OCI-LY7 (cell line): ENCODE measurements at places on chromosomes 2 and 18. TPM values are rescaled to one million over a fixed set of nuclear protein-coding genes. Genes with fewer than 3 reads are reported as not detected.

DNA sequence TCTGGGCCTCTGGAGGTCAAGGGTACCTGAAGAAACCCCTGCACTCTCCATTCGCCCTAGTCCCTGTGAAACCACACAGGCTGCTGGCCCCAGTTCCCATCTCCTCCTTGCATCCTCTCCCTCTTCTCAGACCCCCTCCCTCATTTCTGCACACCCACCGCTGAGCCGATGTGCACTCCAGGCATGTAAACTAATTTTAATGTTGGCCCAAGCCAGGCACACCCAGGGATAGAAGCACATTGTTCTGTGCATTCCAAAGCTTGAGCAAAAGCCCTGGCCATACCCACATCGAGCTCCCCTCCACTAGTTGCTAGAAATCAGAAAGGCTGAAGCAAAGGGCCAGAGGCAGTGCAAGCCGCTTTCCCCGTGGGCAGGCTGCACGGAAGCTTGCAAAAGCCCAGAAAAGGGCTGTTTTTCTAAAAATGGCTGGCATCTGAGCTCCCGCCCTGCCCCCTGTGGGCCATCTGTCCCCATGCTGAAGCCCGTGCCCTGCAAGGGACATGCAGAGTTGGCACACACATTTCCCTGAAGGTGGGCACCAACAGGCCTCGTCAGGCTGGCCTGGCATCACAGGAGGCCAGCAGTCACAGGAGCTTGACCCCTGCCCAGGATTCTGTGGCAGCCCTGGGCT, 181.6 kb downstream of the SMAD7 start:
- no peak for DNase-seq

- DNase-seq: no peak
These were observed 6.7 kb upstream of the SCYGR1 start for GRCh38 chr2:227394401-227394800.

- no peak for DNase-seq
These were observed 58.5 kb downstream of the E2F6 start for GRCh38 chr2:11407413-11407812.

DNA sequence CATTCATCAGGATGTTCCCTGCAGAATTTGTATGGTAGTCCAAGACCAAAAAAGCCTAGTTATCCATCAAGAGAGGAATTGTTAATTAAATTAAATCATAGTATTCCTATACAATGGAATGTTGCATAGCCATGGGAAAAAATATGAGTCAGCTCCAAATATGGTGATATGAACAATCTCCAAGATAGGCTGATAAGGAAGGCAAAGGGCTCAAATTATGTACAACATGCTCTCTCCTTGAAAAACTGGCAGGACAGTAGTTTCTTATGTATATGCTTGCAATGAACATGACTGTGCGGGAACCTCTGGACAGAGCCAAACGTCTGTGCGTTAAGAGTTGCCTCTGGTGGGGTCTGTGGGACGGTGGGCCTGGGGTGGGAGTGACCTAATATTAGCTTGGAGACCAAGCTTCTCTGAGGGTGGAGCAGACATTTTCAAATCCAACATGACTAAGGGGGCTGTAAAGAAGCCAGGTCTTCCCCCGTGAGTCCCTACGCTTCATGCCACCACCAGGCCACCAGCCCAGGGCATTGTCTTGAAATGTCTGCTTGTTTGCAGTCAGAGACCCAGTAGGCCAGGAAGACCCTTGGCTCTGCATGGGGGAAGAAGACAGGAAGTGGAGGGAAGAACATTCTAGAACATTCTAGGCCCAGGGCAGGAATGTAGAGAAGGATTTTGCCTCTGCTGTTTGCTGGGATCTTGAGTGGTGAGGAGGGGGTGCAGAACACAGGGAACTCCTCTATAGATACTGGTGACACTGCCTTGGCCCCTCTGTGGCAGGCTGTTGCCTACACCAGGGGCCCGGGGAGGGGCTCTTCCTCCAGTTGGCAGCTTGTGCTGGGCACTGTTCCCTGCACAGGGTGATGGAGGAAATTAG, 244.0 kb upstream of the HS6ST1 start:
- DNase-seq: no peak

DNA sequence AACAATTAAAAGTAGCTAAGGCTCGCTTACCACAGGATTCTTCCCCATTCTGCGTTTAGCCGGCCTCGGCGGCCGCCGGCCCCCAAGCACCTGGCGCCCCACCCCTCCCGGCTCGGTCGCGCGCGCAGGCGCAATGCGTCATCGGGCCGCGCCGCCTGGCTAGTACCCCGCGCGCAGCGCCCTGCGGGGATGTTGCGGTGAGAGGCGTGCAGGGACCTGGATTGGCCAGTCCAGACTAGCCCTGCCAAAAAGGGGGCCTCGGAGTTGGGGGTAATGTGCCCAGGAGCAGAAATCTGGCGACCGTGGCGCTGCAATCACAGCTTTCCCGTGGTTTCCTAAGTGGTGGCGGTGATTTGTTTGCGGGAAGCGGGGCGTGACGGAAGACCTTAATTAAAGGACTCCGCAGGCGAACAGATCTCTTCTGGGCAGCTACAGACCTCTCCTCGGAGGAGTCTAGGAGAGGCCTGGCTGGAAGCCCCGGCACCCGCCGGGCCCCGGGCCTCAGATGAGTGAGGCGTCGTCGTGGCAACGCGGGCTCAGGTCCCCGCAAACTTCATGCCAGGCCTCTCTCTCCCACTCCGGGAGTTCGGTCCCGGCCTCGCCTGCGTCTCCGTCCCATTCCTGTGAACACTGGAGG, 606 bp downstream of the TMEM237 start:
- peak; percentile 88 for DNase-seq

DNA sequence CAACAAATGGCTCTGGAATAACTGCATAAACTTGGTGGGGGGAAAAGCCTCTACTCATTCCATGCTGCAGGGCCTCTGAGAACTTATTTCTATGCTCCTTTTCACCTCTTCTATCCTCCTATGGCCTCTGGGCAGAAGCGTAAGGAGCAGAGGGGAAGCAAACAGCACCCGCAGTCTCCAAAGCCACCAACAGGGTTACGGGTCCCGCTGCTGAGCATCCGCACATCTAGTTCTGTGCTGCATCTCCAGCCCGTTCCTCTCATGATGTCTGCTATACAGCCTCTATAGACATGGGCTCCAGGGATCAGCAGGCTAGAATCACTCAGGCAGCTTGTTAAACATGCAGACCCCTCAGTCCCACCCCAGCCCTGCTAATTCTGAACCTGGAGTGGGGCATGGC, 25.9 kb downstream of the PSTPIP2 start:
- no peak for DNase-seq

DNA sequence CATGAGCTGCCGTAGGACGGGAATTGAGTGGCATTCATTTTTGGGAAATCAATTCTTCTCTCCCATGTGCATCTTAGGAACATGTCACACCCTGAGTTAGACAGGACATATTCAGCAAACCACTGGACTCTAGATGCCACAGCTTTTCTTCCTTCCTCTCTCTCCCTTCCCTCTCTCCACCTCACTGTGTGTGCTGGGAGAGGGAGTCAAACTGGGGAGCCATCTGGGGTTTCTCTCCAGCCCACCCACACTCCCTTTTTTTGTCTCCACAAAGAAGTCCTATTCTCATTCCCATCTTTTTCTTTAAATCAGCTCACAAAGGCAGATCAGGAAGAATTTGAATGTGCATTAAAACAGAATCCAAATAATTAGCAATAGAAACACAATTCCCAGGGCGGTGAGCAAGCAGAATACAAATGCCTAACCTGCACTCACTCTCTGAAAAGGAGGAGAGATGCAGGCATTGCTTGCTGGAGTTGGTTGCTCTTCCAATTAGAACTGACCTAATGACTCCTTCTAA, 15.4 kb downstream of the CD28 start:
- DNase-seq: no peak

GRCh38 chr2:16242906-16243305, 302.6 kb downstream of the MYCN start:
- no peak for DNase-seq

DNA sequence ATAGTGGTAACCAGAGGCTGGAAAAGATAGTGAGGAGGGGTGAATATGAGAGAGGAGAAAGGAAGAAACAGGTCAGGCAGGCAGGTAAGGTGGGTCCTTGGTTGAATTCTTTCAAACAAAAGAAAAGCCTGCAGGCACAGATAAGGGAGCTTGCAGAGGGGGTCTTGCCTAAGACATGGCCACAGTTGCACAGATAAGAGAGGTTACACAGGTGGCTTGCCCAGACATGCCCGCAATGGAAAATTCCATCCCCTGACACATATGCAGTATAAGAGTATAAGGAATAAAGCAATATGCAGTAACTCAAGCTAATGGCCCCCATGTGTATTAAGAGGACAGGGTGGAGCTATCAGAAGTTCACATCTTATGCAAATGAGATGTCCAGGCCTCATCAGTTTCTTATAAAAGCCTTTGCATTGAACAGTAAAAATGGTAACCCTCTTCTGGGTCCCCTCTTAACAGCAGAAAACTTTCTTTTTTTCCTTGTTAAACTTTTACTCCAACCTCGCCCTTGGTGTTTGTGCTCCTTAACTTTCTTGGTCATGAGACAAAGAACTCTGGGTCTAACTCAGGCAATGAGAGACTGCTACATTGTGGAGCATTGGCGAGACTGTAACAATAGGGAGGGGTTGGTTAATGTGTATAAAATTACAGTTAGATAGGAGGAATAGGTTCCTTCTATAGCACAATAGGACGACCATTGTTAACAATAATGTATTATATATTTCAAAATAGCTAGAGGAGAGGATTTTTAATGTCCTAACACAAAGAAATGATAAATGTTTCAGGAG, 764.6 kb downstream of the TSN start:
- no peak for DNase-seq

DNA sequence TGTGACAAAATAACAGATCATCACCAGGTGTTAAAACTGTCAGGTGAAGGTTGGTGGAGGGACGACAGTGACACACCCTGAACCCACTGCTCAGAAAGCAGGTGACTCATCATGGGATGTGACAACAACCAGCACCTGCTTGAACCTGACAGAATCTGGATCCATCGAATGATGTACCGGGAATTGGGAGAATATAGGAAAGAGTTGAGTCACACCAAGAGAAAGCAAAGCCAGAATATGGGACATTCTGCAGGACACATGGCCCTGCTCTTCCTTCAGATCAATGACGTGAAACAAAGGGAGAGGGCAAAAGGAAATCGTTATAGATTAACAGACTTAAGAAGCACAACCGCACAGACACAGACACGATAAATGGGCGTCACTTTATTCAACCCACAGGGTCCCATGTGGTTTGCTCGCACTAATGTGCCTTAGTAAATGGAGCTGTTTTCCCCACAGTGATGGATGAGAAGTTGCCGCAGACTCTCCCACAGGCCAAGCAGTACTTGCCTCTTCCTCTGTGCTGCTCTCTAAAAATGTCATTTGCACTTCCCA, 100.1 kb downstream of the CRACDL start:
- no peak for DNase-seq

GRCh38 chr2:23497063-23497462, 112.1 kb downstream of the KLHL29 start:
- DNase-seq: no peak

- no peak for DNase-seq
These were observed 167.4 kb downstream of the GULP1 start for GRCh38 chr2:188459061-188459460.

- DNase-seq: no peak
These were observed 521.2 kb downstream of the NYAP2 start for GRCh38 chr2:225920621-225921220.

- no peak for DNase-seq
These were observed 186.1 kb upstream of the RAB12 start for GRCh38 chr18:8423051-8423557.

- peak; percentile 28 for DNase-seq
These were observed 16.6 kb downstream of the CFLAR start for GRCh38 chr2:201132518-201132917.

GRCh38 chr2:165899311-165899710, 54.3 kb downstream of the TTC21B start:
- no peak for DNase-seq

DNA sequence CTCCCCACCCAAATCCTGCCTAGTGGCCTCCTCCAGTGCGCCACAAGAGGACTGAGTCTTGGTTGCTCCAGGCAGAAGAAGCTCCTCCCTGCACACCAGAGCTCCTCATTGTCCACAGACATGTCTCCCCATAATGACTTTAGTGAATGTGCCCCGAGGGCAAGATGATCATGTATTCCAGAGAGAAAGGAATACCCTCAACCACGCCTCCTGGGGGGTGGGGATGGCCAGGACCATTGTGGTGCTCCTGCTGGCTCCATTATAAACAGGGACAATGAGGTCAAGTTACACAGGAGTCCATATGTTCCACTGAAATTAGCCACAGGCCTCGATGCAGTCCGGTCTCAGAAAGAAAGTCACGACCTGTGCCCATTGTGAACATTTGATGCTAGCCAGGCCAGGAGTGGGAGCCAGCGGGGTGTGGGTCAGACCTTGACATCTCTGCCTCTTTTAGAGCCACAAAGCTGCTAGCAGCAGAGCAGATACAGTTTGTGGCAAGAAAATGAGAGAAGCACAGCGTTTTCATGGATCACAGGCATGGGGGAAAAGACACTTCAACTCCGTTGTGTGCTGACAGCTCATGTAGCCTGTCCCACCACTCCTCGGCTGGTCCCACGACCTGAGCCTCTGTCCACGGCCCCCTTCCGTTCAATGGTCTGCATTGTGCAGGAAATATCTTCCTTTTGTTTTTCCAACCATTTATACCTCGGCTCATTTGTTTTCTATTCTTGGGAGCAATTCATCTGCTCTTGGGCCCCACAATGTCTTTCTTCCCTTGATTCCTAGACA, 70.7 kb upstream of the FZD7 start:
- DNase-seq: no peak

The IL36RN gene
- not detected in 2 replicates for total RNA-seq

The GALNT3 gene
- 2.6 and 3.6 TPM in 2 replicates for total RNA-seq

The SKA1 gene
- total RNA-seq: 29.2 and 31.1 TPM in 2 replicates

The NAT8 gene
- total RNA-seq: not detected in 2 replicates

The PROKR1 gene
- not detected in 2 replicates for total RNA-seq

The RESP18 gene
- total RNA-seq: not detected in 2 replicates

The ELAC1 gene
- 4.2 and 5.2 TPM in 2 replicates for total RNA-seq

The DNER gene
- not detected in 2 replicates for total RNA-seq

The ASB1 gene
- 37.7 and 49.6 TPM in 2 replicates for total RNA-seq

The CASP8 gene
- total RNA-seq: 34.7 and 35.9 TPM in 2 replicates
